ENCODE measurements at places on chromosomes 6 and 20. TPM values are rescaled to one million over a fixed set of nuclear protein-coding genes. Genes with fewer than 3 reads are reported as not detected.

Gene COMMD7
- 36.5 TPM for total RNA-seq

Gene DOP1A
- 23.8 TPM for total RNA-seq

Gene LAMA2
- 344 TPM for total RNA-seq

Gene BCAS1
- total RNA-seq = not detected

Gene MATN4
- not detected for total RNA-seq

Gene TNXB
- 59.9 TPM for total RNA-seq

Gene TRAPPC3L
- total RNA-seq = 0.16 TPM
